ENCODE measurements at places on chromosomes 6 and 20.
A peak's percentile ranks its signal among the peaks of the same experiment; 100 is the strongest.

DNA sequence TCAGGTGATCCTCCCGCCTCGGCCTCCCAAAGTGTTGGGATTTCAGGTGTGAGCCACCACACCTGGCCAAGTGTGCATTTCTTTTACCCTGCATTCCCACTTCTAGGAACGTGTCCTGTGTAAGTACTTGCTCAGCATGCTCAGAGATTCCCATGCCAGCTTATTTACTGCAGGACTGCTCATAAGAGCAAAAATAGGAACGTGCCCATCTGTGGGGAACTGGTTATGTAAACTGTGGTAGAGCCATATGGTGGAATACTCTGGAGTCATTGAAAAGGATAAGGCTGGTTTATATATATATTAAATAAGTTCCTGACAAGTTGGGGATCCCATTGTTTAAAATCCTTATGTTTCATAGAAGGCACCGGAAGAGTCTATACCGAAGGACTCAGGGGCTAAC is 38.2 kb upstream of the FANCE start:
- DNase-seq = no peak

DNA sequence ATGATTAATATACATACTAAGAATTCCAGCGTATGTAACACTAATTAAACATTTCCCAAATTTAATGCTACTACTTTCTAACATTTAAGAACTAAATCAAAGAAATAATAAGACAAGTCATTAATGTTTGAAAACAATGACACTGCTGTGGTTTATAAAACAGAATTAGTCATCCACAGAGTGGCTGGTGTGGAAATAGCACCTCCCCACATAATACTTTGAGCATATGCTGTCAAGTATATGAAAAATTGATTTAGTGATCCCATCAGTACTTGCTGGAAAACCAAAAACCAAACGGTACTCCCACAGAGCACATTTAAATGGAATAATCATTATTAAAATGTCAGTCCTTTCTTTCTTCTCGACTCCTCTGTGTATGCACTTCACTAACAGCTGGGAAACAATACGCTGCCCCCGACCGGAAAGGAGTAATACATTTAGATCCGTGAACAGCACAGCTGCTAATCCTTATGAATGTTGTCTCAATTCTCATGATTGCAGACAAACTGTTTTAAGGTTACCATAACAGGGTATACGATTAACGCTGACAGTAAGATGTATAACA is 78.4 kb downstream of the PREP start:
- no peak for DNase-seq

GRCh38 chr6:18323935-18324705 is 59.8 kb upstream of the DEK start:
- no peak for DNase-seq

- peak; percentile 22 for DNase-seq
Observed at GRCh38 chr6:2848851-2849250, 7.2 kb upstream of the SERPINB1 start.

- no peak for DNase-seq
Observed at GRCh38 chr20:20063941-20064702, 11.8 kb downstream of the CFAP61 start.

DNA sequence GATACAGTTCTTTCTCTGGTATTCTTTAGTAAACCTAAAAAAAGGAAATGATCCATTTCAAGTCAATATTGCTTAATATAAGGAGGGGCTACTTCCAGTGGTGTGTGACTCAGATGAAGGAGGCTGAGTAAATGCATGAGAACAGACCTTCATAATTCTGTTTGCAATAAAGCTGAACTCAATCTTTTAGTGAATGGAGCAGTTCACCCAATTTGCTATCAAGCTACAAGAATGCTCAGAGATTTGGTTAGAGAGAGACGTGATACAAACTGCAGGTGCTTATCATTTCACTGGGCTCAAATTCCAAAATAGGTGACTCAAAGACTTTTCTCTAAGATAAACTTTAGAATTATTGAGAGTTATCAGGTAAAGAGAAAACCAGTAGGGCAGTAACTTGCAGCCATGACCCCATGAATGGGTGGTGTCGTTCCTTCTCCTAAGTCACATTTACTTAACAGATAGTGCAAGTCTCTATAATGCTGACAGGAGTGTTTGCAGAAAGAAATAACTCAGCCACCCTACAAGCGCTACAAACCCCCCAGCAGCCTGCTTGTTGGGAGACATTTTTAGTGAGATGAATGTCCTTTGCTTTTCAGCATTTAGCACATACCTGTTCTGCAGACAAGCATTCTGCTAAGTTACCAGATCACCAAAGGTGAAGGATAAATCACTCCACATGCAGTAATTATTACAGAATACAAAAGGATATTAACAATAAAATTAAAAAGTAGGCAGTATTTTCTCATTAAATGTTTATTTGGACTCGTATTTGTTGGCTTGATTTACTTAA is 16.4 kb upstream of the BLOC1S5 start:
- no peak for DNase-seq

DNA sequence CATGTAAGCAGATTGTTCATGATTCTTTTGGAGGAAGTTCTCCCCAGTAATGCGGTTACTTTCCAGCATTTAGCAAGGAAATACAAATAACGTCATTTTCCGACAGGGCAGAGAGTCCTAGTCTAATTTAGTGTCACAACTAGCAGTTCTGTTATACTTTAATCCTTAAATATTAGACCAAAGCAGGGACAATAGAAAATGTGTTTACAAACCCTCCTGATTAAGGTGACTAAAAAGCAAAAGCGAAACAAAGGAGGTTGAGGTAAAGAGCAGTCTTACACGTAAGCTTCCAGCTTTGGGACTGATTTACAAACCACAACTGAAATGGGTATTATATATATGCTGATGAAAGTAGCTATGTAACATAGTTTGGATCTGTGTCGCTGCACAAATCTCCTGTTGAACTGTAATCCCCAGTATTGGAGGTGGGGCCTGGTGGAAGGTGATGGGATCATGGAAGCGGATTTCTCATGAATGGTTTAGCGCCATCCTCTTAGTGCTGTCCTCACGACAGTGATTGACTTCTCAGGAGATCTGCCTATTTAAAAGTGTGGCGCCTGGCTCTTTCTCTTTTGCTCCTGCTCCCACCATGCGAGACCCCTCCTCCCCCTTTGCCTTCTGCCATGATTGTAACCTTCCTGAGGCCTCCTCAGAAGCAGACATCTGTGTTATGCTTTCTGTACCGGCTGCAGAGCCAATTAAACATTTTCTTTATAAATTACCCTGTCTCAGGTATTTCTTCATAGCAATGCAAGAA is 81.9 kb downstream of the PLCB1 start:
- no peak for DNase-seq

GRCh38 chr6:162055365-162055764 is 672.2 kb downstream of the PRKN start:
- DNase-seq = no peak

GRCh38 chr6:34425132-34425497 is 754 bp downstream of the RPS10 start:
- DNase-seq = no peak

GRCh38 chr6:141326426-141326825 is 806.3 kb upstream of the GJE1 start:
- peak; percentile 5 for DNase-seq

GRCh38 chr6:135325624-135326424 is 144.7 kb downstream of the MYB start:
- no peak for DNase-seq

GRCh38 chr6:33126101-33126714 is 50.4 kb downstream of the HLA-DPB1 start:
- DNase-seq = peak; percentile 46

DNA sequence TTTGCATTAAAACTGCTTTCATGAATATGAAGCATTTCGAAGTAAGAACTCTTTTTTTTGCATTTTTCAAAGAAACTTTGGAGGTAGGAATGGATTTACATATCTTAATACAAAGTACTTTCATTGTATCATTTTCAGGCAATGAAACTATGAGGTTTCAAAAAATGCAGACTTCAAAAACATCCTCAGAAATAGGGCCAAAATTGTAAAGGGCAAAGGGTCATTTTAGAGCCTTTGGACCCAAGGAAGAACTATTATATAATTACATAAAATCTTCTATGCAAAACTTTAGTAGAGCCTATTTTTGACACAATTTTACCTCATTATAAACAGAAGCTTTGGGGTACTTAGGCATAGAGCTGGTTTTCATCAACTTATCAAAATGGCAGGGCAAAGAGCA is 4.9 kb downstream of the PRKN start:
- no peak for DNase-seq

GRCh38 chr6:149940672-149940982 is 1.2 kb upstream of the ULBP2 start:
- DNase-seq = no peak

DNA sequence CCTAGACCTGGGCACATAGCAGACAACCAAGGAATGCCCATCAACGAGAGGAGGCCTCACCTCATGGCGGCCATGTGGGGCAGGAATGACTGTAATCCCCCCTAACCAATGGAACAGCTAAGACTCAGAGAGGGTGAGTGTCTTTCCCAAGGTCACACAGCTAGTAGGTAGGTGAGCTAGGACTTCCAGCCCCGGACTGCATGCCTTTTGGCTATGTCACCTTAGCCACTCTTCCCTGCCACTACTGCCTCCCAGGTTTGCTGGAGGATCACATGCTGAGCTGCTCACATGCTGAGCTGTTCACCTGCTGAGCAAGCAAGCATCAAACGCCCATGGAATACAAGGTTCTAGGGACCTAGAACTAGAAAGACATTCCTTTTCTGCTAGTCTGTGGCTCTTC is 188.5 kb upstream of the PMEPA1 start:
- DNase-seq = no peak

DNA sequence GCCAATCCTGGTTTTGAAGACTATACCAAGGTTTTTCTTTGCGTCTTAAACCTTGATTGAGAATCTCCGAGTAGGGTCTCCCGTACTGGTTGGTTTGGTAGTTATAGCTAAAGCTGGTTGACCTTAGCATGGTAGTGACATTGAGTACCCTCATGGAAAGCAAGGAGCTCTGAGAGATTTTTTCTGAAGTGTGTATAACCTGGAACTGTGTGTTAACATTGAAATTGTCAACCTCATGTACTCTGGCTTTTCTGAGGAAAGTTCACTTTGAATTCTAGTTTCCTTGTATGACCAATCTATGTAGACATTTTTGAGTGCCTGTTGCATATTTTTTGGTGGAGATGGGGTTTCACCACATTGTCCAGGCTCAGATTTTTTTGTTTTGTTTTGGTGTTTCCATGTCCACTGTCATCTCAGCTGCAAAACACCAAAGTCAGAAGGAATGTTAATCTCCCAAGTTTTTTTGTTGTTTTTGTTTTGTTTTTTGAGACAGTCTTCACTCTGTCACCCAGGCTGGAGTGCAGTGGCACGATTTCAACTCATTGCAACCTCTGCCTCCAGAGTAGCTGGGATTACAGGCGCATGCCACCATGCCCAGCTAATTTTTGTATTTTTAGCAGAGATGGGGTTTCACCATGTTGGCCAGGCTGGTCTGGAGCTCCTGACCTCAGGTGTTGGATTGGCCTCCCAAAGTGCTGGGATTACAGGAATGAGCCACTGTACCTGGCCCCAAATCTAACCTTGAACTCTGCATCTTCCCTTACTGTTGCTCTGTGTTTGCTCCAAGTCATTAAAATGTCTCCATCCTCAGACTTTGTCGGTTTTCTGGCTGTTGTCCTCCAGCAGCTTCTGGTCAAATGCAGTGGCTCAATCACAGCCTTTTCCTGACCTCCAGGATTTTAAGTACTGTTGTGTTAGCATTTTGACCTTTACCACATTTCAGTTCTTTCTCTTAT is 4.3 kb downstream of the RPS12 start:
- no peak for DNase-seq

- no peak for DNase-seq
Observed at GRCh38 chr6:129709196-129709768, 695 bp downstream of the ARHGAP18 start.

GRCh38 chr6:6790891-6791290 is 202.4 kb downstream of the LY86 start:
- DNase-seq = no peak

GRCh38 chr6:86128130-86128814 is 485.6 kb upstream of the SYNCRIP start:
- no peak for DNase-seq

DNA sequence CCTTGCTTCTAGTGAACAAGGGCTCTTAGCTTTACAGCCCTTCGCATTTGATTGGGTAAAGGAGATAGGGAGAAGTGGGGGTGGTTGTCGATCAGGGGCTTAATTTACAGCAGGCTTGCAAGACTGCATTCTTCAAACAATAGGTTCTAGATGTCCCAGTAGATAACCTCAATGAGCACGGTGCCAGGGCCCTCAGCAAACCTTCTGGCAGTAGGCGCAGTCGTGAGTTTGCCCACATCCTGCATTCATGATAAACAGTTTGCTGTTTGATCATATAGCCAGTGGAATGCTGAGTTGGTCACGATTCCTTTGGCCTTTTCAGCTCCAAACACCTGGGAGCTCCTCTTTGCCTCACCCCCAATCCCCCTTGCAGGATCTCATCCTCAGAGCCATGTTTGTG is 27.5 kb downstream of the SUN5 start:
- no peak for DNase-seq

DNA sequence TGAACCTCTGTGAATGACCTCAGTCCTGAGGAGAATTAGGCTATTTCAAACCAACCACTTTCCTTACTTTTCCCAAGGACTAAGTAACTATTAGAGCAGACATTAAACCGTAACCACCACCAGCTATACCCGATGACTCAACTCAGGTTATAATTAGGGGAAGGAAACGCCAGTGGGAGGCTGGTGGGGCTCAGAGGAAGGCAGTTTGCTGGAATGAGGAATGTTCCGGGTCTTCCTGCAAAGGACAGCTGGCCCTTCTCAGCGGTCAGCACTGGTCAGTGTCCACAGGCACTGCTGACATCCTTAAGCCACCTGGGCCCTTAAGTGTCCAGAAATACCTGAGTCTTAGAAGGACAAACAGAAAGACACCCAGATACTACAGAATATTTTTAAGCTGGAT is 515.2 kb downstream of the MAFB start:
- DNase-seq = no peak

DNA sequence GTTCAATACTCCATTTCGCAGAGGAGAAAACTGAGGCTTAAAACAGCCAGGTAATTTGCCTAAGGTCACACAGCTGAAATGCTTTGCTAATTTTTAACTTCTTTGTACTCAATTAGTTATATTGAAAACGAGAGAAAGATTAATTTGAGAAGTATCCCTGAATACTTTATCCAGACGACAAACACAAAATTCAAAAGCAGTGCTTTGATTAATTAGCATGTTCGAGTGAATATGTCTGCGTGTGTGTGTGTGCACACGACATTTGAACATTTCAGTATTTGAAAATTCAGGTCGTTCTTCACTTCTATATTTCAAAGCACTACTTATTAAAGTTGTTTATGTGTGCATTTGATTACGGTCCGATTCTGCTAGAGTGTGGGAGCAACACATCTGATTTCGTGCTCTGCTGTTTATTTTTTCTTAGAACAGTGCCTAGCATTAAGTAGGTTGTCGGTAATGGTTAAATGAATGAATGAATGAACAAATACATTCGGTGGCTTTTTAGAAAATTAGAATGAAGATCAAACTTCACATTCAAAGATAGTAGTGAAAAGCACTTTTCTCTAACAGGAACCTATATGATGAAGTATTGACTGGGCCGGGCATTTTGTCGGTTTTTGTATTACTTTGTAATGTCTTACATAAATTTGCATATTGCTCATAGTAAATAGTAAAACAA is 36.9 kb upstream of the SYNCRIP start:
- DNase-seq = no peak

- DNase-seq = peak; percentile 34
Observed at GRCh38 chr20:35600993-35601973, 14.3 kb upstream of the SPAG4 start.
